ENCODE measurements at places on chromosomes 2 and 18.

GRCh38 chr2:80288576-80288975 lies 16.0 kb downstream of the LRRTM1 start:
- DNase-seq = no peak

GRCh38 chr2:191857259-191857805 lies 10.4 kb upstream of the CAVIN2 start:
- no peak for DNase-seq

DNA sequence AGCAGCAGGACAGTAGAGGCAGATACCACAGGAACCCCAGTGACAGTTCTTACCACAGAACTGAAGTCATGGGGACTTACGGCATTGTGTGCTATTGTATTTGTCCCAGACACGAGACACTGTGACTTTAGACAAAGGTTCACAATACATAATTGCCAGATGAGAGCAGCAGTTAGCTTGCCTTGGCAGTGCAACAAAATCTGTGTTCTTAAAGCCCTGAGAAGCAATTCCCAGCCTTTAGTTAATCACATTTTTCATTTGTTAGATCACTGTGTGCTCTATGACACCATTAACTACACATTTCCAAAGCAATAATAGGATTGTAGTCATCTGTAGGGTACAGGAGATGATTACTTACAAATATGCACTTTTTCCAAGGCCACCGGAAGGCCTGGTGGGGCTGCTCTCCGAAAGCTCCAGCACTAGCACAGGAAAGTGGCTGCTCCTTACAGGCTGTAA lies 97.5 kb upstream of the LDLRAD4 start:
- DNase-seq = no peak

DNA sequence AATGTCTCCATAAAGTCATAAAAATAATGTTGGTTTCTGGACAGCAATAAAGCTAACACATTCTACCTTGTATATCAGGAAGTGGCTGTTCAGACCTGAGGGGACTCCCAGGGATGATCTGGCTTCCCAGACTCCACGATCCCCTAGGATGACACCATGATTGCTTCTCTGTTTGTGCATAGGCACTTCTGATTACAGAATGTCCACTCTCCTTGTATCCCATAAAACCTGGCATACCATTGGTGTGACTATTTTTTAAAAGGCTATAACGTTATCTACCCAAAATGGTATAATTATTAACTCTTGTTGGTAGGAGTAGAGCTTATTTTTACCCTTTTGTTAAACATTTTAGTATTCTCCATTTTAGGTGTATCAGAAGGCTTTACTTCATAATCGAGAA lies 57.1 kb downstream of the PTH2R start:
- DNase-seq = no peak

GRCh38 chr2:160408959-160409291 lies 84.7 kb downstream of the RBMS1 start:
- no peak for DNase-seq

- DNase-seq = no peak
Measured at GRCh38 chr2:231683292-231684235, 24.8 kb upstream of the PTMA start.

DNA sequence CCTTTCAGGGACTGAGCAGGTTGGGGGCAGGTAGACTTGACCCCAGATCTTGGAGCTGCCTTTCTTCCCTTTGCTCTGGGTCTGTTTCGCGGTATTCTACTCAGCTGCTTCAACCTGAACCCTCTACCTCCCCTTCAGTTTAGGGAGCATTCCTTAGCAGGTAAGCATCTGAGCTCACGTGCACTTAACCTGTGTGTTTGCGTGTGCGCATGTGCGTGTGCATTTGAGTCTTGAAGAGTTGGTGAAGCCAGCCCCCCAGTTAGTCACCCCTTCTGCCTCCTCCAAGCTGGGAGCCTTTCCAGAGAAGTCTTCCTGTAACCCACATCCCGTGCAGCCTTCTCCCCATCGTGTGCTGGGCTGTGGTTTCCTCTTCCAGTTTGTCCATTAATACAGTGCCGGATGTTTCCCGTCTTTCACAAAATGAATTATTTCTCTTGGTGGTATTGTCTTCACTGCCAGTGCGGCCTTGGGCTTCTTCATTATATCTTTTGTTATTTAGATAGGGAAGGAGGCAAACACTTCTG lies 33.2 kb downstream of the B3GNT2 start:
- DNase-seq = no peak

GRCh38 chr2:29063646-29064345 lies 10.5 kb downstream of the PCARE start:
- DNase-seq = no peak

- DNase-seq = no peak
Measured at GRCh38 chr18:58264840-58265239, 220.8 kb downstream of the NEDD4L start.

GRCh38 chr2:107197594-107198294 lies 311.8 kb upstream of the ST6GAL2 start:
- peak; percentile 94 for DNase-seq

- no peak for DNase-seq
Measured at GRCh38 chr2:230895536-230896345, 29.3 kb downstream of the GPR55 start.

DNA sequence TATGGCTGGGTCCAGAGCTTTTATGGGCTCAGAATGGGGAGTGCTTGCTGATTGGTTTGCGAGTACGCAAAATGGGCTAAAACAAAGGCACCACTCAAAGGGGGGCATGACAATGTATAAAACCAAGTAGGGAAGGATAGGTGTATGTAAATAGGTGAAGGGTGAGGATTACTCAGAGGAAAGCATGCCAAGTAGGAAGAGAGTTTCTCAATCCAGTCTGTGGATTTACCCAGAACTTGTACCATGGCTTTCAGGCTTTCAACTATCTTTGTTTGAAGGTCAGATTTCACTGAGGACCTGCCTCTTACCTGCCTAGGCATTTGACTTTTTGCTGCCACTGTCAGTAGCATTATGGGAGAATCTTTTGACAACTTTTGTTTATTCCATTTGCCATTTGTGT lies 92.3 kb downstream of the RAB3GAP1 start:
- no peak for DNase-seq

GRCh38 chr2:74333175-74333574 lies 10.0 kb downstream of the SLC4A5 start:
- peak; percentile 32 for DNase-seq

DNA sequence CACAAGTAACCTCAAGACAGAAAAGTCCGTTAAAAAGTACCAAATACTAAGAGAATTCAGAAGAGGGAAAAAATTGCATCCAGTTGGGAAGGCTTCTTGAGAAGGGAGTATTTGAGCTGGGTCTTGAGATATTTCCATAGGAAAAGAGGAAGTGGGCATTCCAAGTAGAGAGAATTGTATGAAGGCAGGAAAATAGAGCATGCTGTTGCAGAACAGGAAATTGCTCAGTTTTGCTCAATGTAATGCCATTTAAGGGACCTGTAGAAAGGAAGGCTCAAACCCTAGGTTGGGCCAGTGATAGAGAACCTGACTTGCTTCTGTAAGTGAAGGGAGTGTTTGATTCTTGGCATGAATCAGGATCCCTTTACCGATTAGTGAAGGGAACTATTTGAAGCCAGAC lies 1.0 kb upstream of the ZC3H8 start:
- DNase-seq = no peak

- no peak for DNase-seq
Measured at GRCh38 chr2:188853307-188853706, 120.9 kb upstream of the COL3A1 start.

- DNase-seq = no peak
Measured at GRCh38 chr2:38155015-38155414, 79.1 kb upstream of the CYP1B1 start.

GRCh38 chr2:72292433-72292832 lies 144.8 kb upstream of the CYP26B1 start:
- no peak for DNase-seq

DNA sequence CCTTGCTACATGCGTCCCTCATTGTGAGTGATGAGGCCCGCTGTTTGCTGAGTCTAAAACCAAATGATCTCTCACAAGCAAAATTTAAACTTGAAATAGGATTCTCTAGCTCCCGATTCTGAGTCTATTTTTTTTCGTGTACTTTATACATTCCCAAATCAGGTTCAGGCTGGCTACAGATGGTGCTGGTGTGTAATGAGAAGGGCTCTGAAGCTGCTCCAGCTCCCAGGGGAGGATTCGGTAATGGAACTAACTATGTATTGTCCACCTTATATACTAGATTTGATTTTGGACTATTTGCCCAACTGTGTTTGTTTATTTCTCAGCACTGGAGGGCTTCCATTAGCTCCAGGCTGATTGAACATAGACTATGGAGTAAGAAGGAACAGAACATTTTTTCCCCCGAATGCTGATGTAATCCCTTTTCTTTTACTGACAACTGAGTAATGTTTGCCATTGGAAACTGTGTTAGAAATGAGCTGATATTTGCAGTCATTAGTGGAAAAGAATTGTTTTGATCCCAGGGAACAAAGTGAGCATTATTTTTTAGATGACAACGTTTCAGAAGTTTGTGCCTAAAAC lies 274.0 kb upstream of the FIGN start:
- no peak for DNase-seq

- no peak for DNase-seq
Measured at GRCh38 chr2:187552828-187553681, 1.2 kb downstream of the TFPI start.

- DNase-seq = no peak
Measured at GRCh38 chr2:217626926-217627325, 375.9 kb downstream of the TNS1 start.

- no peak for DNase-seq
Measured at GRCh38 chr18:7256618-7257425, 25.9 kb downstream of the LRRC30 start.

GRCh38 chr2:223460209-223460608 lies 142.0 kb downstream of the SCG2 start:
- DNase-seq = peak; percentile 32

DNA sequence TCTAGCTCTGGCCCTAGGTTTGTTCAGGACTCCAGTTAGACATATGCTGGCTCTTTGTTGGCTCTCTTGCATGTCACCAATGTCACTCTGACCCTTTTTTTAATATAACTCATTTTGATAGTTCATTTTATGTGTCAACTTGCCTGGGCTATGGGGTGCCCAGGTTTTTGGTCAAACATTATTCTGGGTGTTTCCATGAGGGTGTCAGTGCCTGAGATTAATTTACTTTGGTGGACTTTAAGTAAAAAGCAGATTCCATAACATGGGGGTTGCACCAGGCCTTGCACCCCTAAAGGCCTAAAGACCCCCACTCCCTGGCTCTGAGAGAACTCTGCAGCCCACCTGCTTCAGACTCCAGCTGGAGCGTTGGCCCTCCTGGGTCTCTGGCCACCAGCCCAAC lies 48.1 kb upstream of the SNTG2 start:
- no peak for DNase-seq

DNA sequence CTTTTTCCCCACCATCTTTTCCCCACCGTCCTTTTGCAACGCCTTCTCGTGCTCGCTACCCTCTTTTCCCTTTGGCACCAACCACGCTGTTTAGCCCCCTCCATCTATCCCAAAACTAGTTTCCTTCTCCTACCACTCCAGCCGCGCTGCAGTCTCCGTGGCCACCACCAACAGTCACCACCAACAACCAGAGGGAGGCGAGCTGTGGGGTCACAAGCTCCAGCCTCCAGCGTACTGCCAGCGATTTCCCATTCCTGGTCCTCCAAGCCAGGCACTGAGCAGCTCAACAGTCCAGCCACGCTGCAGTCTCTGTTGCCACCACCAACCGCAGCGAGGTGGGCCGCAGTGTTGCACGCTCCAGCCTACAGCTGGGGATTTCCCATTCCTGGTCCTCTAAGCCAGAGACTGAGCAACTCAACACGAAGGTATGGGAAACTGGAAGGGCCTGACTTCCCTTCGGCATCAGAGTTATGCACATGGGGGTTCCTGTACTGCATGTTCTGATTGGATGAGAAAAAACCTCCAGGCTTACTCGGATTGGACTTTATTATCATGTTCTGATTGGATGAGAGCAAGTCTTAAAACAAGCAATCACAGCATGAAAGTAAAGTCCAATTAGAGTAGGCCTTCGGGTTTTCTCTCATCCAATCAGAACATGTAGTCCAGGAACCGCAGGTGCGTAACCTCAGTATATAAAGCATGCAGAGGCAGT lies 42.3 kb upstream of the IMP4 start:
- no peak for DNase-seq

- DNase-seq = no peak
Measured at GRCh38 chr2:120251078-120251477, 1.6 kb upstream of the RALB start.

GRCh38 chr2:4445821-4446220 lies 742.4 kb downstream of the DCDC2C start:
- no peak for DNase-seq

- no peak for DNase-seq
Measured at GRCh38 chr2:27710640-27711430, 47.1 kb downstream of the SLC4A1AP start.

DNA sequence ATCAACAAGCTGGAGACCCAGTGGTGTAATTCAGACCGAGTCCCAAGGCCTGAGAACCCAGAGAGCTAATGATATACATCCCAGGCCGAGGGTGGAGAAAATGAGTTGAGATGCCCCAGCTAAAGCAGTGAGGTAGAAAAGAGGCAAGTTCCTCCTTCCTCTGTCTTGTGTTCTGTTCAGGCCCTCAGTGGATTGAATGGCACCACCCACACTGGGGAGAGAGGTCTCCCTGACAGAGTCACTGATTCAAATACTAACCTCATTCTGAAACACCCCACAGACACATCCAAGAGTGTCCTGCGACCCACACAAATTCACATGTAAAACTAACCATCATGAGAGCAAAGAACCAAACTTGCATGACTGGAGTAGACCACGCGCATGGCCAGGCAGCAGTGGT lies 215.3 kb downstream of the ANAPC1 start:
- no peak for DNase-seq

DNA sequence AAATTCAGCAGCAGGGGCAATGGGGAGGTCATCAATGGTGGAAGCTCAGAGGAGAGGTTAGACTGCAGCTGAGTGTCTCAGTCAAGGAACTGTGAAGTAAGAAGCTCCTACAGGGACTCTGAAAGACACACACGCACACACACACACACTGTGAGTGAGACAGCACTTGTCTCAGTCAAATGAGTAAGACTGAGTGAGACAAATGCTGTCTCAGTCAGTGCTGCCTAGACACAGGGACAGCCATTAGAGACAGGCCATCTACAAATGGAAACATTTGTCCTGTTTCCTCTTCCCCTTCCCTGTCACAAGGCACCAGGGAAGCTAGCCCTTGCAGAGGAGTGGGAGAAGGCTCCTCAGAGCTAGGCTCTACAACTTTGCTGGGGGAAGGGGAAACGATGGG lies 577.4 kb upstream of the GCFC2 start:
- no peak for DNase-seq

GRCh38 chr2:72755647-72756423 lies 70.0 kb downstream of the EXOC6B start:
- DNase-seq = no peak

GRCh38 chr18:13300029-13300428 lies 81.5 kb downstream of the LDLRAD4 start:
- DNase-seq = peak; percentile 90

- DNase-seq = no peak
Measured at GRCh38 chr2:43960921-43961320, 34.9 kb downstream of the LRPPRC start.

- DNase-seq = no peak
Measured at GRCh38 chr2:221189431-221190067, 382.6 kb downstream of the EPHA4 start.

- DNase-seq = peak; percentile 35
Measured at GRCh38 chr2:54176577-54176976, 61.2 kb downstream of the ACYP2 start.
